ENCODE measurements at places on chromosomes 16 and 17. TPM values are rescaled to one million over a fixed set of nuclear protein-coding genes. Genes with fewer than 3 reads are reported as not detected.

DNA sequence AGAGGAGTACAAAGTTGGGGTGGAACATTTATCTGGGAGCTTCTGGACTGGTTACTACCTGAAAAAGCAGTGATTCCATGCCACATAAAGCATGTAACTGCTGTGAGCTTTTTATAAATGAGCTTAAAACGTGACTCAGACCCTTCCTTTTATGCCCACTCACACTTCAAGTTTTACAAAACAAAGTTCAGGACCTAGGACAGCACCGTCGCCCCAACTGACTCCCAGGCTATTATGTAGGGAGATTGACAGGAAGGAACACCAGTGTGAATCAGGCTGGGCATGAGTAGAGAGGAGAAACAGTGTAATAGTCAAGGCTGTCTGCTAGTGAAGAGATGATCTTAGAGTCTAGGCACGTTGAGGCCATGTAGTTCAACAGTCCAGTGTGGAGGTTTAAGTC, 91.6 kb upstream of the DNAH9 start:
- DNase-seq: no peak

- DNase-seq: no peak
Observed at GRCh38 chr16:60414613-60415012, 1621.6 kb downstream of the CDH8 start.

DNA sequence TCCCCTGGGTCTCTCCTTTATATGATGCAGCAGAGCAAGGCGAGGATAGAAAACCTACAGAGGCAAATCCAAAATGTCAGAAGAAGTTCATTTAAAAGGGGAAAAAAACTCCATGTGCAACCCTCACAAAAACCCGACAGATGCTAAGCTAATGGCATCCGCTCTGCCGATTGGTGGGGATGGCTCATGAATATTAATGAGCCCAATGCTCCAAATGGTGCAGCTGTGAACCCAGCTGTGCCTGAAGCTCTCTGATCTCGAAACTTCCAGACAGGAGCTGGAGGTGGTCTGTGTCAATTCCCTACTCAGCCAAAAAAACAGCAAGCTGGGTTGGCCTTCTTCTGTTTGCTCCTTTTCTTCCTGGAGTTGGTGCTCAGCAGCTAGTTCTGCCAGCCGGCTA, 15.5 kb downstream of the SNX11 start:
- DNase-seq: no peak

Gene CACNA1H
- total RNA-seq: 2.6 TPM

- DNase-seq: no peak
Observed at GRCh38 chr17:41725134-41725533, 9.3 kb downstream of the HAP1 start.

GRCh38 chr17:67128700-67129099, 84.3 kb downstream of the CACNG1 start:
- DNase-seq: no peak

- peak; percentile 28 for DNase-seq
Observed at GRCh38 chr17:66720027-66720426, 114.9 kb upstream of the CACNG5 start.

DNA sequence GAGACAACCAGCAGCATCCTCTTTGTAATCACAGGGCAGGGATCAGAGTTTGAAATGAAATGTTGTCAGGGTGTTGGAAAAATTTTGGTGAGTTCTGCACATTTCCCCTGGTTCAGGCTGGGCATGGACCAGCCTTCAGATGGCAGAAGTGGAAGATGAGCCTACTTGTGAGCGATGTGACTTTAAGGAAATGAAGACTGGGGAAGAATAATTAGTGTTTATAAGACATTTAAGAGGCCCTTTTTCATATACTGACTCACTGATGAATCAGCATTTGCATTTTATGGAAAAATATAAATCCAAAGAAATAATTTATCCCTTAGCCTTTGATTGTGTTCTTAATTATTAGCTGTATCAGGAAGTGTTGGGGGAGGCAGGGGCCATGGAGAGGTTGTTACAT, 20.9 kb downstream of the GPR179 start:
- no peak for DNase-seq

DNA sequence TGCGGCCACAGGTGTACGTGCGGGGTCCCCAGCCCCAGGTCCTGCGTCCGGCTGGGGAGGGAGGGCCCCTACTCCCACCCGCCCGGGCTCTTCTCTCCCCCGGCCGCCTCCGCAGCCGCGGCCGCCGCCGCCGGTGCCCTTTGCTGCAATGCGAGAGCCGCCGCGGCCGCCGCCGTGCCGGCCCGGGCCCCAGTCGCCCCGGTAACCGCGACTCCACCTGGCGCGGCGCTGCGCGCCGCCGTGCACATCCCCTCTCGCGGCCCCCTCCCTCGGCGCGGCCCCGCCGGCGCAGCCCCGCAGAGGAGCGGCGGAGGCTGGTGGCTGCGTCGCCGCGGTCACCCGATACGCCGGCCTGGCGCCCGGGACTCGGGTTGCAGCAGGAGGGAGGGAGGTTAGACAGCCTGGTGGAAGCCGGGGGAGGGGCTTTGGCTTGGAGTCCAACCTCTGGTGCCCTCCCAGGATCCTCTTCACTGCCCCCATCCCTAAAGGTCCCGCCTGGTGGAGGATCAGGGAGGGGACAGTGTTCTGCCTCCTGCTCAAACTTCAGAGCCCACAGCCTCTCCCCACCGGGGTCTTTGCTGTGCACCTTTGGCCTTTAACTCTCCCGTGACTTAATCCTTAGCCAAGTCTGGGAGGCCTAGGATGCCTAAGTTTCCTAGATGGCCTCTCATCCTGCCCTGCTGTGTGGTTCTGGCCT, 32.9 kb downstream of the SRCIN1 start:
- no peak for DNase-seq

- no peak for DNase-seq
Observed at GRCh38 chr16:400061-400591, 1.6 kb upstream of the DECR2 start.

DNA sequence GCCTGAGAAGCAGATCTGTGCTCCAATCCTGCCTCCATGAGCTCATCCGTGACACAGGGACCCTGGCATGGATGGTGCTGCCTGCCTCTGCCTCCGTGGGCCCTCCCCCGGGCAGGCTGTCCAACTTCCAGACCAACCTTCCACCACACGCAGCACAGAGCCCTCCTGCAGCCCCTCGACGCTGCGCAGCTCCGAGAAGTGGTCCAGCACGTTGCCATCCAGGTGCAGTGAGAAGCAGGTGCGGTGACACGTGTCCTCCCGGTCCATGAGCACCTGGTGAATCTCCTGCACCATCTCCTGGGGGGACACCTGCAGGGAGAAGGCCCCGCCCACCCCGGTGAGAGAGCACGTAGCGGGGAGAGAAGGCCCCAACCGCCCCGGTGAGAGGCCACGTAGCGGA, 8.4 kb downstream of the CLUH start:
- DNase-seq: peak; percentile 81

DNA sequence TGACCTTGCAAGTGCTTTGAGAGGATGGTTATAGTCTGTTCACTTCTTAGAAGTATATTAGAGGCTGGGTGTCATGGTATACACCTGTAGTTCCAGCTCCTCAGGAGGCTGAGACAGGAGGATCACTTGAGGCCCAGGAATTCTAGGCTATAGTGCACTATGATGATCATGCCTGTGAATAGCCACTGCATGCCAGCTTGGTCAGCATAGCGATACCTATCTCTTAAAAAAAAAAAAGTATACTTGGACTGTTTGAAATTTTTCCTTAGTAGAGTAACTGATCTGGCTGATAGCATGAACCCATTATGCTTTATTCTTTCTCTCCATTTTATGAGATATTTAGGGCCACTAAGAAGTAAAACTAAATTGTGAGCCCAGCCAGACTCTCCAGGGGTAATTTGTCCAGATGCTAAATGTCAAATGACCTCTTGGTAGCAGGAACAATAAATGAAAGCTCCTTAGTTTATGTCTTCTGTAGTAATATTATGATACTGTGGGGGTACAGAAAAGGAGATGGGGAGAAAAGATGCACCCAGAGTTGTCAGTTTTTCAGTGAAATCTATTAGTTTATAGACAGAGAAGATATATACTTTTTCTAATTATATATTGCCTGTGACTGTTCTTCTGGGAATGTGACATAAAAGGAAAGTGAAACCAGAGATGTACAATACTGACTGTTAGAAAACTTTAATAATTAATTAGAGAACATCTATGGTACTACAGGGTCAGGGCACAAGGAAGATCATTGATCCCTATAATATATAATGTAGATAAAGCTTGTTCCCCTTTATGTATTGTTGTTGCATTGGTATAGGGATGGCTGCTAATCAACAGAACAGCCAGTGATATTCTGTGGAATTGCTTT, 335.3 kb upstream of the TBX2 start:
- no peak for DNase-seq

Gene ATP1B2
- total RNA-seq: 1.4 TPM

DNA sequence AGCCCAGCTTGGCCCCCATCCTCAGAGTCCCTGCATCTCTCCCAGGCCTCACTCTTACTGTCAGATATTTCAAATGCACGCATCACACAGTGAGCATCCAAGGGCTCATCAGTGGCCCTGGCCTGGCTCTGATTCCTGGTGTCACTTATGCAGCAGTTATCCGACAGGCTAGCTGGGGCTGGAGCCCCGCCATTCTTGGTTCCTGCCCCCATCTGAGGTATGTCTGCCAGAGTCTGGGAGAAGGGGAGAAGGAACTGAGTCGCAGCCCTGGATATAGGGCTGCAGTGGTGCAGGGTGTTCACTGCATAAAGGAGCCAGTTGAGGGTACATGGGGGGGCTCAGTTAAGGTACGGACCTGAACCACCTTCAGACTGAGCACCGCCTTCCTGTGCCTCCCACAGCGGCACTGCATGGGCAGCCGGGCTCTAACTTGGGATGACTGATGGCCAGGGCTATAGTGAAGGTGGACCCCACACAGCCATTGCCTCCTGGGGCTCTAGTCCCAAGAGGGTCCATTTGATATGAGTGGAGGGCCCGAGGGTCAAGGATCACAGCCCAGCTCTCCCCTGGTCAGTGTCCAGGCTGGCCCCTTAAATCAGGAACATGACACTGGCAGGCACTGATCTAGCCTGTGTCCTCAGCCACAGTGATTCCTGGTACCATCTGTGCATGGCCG, 1.8 kb upstream of the RASD1 start:
- DNase-seq: no peak

DNA sequence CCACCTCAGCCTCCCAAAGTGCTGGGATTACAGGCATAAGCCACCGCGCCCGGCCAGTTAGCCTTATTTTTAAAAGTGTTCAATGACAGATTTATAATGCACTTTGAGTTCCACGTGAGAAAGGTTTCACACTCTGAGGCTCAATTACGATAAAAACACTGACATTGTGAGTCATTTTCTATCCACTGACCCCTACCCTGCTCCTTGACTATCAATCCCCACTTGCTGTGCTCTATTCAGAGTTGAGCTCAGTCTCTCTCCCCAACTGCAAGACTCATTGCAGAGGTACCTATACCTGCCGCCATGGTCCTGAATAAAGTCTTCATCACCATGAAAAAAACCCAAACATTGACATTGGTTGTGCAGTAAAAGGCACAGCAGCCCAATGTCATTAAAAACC, 8.5 kb downstream of the GFOD2 start:
- DNase-seq: no peak

Gene ARHGAP44
- 4.1 TPM for total RNA-seq

DNA sequence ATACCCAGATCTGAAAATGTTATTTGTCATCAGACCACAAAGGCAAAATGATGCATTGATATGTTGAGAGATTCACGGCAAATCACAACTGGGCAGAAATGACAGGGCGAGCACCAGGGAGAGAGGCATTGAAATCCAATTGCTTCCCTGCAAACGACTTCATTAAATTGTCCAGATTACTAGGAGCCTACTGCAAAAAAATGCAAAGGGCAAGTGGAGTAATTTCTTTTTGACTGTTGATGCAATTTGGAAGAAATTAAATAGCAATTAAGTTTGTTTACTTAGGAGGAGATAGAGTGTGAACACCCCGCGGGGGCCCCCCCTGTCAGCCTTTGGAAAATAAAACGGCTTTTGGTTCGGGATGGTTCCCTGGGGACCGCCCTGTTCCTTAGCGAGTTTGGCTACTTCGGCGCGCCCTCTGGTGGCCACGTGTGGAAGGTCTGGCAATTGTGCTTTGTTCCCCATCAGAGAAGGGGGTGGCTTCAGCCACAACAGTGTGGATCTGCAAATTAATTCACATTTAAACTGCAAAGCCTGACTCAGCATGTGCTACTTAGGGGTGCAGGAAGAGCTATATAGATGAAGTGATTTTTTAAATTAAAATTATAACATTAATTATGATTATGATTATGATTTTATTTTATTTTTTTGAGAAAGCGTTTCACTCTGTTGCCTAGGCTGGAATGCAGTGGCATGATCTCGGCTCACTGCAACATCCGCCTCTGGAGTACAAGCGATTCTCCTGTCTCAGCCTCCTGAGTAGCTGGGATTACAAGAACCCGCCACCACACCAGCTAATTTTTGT, 14.5 kb upstream of the TMC7 start:
- peak; percentile 93 for DNase-seq

Gene KRTAP9-2
- total RNA-seq: not detected

- DNase-seq: no peak
Observed at GRCh38 chr17:60392845-60393702, 1.1 kb upstream of the USP32 start.

- DNase-seq: no peak
Observed at GRCh38 chr17:67138392-67138791, 94.0 kb downstream of the CACNG1 start.

DNA sequence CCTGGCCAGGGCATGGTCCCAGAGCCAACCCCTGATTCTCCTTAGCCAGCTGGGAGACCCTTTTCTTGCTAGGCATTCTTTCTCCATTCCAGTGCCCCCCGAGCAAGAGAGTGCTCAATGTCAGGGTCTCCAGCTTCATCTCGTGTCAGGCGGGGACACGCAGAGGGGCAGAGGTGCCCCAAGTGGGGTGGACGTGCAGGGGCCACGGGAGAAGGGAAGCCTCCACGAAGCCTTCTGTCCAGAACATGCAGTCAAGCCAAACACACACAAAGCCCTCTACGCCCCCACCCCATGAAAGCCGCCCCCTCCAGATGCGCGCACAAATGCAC, 852 bp downstream of the GPR139 start:
- DNase-seq: no peak

Gene RHBDL1
- total RNA-seq: 0.84 TPM

Gene BMERB1
- total RNA-seq: 60.7 TPM

GRCh38 chr16:22188595-22189442, 17.3 kb upstream of the EEF2K start:
- no peak for DNase-seq

Gene SULT1A3
- total RNA-seq: 9.4 TPM

GRCh38 chr17:73713136-73713535, 68.9 kb upstream of the SDK2 start:
- no peak for DNase-seq

DNA sequence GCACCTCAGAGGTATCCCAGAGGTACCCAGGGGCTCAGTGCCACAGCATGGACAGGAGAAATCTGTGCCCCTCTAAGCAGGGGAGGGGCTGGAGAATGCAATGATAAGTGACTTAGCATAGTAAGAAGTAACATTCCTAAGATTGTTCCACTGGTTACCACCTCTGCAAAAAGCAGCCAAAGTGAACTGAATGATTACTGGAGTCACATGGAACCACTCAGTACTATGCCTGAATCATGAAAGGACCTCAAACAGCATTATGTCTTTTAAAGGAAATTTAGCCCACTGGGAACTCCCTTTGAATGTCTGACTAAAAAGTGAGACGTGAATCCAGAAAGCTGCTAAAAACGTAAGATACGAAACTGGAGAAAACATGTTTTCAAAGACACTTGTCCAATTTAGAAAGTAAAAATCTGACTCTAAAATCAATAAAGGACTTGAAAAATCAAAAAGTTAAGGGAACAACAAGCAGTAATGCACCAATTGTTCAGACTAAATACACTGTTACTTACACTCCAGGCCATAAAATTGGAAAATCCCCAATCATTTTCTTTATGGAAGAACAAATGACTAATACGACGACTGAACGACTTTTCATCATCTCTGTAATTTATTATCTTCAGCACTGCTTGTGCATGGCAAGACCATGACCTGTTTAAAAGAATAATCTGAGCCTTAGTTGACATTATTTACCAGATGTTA, 38.6 kb downstream of the LITAFD start:
- DNase-seq: no peak

Measured in mesenteric fat pad (tissue), 1 donor.